ENCODE measurements at places on chromosomes 1 and 21.

DNA sequence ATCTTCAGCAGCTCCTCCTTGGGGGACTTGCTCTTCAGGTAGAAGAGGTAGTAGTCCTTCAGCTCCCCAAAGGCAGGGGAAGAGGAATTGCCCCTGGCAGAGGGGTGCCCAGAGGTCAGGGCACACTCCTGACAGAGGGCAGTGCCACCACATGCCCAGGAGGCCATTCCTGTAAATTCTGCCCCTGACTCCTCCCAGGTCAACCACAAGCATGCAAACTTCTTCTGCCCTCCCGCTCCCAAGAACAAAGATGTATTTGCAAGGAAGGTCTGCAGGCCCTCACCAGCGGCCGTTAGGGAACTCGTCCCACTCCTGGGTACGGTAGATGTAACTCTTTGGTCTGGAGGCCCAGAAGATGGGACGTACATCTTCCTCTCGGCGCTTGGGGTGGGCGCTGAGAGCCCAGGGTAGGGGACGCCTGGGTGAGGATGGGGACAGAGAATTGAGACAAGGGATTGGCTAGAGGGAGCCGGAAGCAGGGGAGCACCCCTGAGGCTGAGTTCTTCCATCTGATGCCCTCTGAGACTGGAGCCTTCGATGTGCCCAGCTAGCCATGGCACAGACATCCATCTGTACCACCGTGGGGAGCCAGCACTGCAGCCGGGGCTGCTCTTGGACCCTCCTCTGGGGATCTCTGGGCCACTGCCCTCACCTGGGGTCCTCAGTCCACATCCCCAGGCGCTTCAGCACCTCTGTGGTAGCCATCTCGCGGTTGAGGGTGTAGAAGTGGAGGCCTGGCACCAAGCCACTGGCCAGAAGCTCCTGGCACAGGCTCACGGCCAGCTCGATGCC lies 11.1 kb downstream of the MTHFR start:
- peaks cover 52% of the 10 kb centered on the region for H3K4me1 ChIP-seq
- no peak for DNase-seq
- H3K27me3 ChIP-seq, result no peaks in the 10 kb centered on the region
- H3K27ac ChIP-seq, result peak overlapping the region; percentile 57
- H3K4me3 ChIP-seq, result no peak overlapping the region

DNA sequence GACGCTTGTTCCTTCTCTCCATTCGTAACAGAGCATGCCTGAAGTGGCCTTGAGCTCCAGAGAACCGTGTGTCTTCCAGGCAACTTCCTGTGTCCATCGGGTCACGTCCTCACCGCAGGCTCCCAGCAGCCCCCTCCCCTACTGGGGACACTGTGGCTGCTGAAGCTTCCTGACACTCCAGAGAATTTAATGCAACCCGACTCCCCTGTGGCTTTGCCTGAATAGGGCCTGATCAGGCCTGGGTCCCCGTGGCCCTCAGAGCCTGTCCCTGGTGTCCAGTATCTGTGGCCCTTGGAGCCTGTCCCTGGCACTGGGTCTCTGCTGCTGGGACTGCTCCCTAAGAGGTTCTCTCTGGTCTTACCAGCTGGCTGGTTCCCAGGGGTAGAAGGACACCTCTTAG lies 219.7 kb upstream of the VAMP3 start:
- H3K4me1 ChIP-seq, result peaks cover 29% of the 10 kb centered on the region
- no peak overlapping the region for H3K4me3 ChIP-seq
- H3K27me3 ChIP-seq, result no peaks in the 10 kb centered on the region
- H3K27ac ChIP-seq, result no peak overlapping the region
- no peaks in the 10 kb centered on the region for H3K36me3 ChIP-seq
- DNase-seq, result no peak

DNA sequence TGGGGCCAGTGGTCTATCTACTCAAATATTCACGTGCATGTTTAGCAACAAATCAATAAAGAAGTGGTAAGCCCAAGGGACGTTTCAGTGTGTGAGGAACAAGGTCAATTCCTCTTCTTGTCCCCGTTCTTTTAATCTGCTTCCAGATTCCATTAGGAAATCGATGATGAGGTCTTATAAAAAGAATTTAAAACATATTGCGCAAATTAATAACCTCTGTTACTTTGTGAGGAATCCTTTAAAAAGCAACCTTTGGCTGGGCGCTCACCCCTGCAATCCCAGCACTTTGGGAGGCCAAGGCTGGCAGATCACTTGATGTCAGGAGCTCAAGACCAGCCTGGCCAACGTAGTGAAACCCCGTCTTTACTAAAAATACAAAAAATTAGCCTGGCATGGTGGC lies 113.0 kb upstream of the TMPRSS2 start:
- peaks cover 4% of the 10 kb centered on the region for H3K27me3 ChIP-seq
- H3K27ac ChIP-seq, result no peak overlapping the region
- peaks cover 25% of the 10 kb centered on the region for H3K4me1 ChIP-seq

DNA sequence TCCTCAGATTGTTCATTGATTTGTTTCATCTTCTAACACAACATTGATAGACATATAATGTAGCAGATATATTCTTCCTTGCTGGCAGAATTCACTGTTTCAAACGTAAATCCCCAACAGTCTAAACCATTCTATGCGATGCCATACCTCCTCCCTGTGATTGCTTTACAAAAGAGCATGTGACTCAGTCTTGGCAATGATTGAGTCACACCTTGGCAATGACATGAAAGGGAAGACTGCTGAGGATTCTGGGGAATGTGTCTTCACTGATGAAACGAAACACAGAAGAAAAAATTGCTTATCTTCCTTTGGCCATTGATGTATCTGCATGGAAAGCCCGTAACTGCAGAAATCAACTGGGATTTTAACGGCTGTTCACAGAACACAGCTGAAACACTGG lies 409.6 kb upstream of the ZRANB2 start:
- H3K4me3 ChIP-seq, result no peak overlapping the region
- H3K4me1 ChIP-seq, result no peaks in the 10 kb centered on the region
- peak; percentile 22 for DNase-seq
- no peaks in the 10 kb centered on the region for H3K36me3 ChIP-seq
- no peaks in the 10 kb centered on the region for H3K27me3 ChIP-seq

DNA sequence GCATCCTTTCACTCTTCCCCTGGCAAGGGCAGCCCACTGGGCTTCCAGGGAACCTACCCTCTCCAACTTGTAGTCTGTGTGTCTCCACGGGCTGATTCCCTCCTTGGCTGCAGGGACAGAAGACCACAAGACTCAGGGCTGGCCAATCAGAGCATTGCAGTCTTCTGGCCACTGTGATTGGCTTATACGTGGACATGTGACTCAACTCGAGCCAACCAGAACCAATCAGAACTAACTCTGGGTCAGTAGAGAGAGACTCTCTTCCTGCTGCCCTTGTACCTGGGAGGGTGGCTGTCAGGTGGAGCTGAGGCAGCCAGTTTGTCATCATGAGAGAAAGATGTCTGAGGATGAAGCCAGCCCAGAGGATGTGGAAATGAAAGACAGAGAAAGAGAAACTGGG lies 64.0 kb downstream of the DHRS3 start:
- no peak for DNase-seq

- H3K27me3 ChIP-seq, result peaks cover 35% of the 10 kb centered on the region
- H3K27ac ChIP-seq, result no peak overlapping the region
- DNase-seq, result peak; percentile 7
- H3K4me3 ChIP-seq, result no peak overlapping the region
- no peaks in the 10 kb centered on the region for H3K36me3 ChIP-seq
Measured at GRCh38 chr1:110672001-110672752, 2.6 kb downstream of the KCNA3 start.

GRCh38 chr1:184820218-184820750 lies 65.6 kb upstream of the EDEM3 start:
- H3K4me1 ChIP-seq, result peaks cover 36% of the 10 kb centered on the region
- DNase-seq, result peak; percentile 63
- H3K36me3 ChIP-seq, result peaks cover 22% of the 10 kb centered on the region
- no peak overlapping the region for H3K4me3 ChIP-seq
- no peaks in the 10 kb centered on the region for H3K27me3 ChIP-seq
- H3K27ac ChIP-seq, result peak overlapping the region; percentile 65

- H3K36me3 ChIP-seq, result peaks cover 3% of the 10 kb centered on the region
- H3K4me3 ChIP-seq, result peak overlapping the region; percentile 86
- H3K27ac ChIP-seq, result peak overlapping the region; percentile 99
Measured at GRCh38 chr1:171743081-171743870, 1.4 kb upstream of the VAMP4 start.

DNA sequence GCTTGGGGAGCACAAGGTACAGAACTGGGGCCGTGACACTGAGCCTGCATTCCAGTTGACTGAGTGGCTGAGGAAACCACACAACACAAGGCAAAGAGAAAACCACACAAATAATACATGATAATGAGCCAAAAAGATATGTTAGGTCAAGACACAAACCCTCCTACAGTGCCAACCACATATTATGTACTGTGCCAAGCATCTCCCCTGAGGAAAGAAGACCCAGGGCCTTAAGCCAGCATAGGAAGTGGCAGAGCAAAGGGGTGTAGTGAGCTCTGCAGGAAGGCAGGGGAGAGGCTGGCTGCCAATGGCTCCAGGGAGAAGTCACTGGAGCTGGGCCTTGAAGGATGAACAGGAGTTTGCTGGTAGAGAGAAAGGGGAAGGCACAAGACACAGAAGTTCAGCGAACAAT lies 28.2 kb downstream of the CTNNBIP1 start:
- no peak for DNase-seq
- peak overlapping the region; percentile 65 for H3K27ac ChIP-seq
- no peaks in the 10 kb centered on the region for H3K27me3 ChIP-seq
- no peak overlapping the region for H3K4me3 ChIP-seq
- peaks cover 17% of the 10 kb centered on the region for H3K36me3 ChIP-seq
- H3K4me1 ChIP-seq, result peaks cover 62% of the 10 kb centered on the region

DNA sequence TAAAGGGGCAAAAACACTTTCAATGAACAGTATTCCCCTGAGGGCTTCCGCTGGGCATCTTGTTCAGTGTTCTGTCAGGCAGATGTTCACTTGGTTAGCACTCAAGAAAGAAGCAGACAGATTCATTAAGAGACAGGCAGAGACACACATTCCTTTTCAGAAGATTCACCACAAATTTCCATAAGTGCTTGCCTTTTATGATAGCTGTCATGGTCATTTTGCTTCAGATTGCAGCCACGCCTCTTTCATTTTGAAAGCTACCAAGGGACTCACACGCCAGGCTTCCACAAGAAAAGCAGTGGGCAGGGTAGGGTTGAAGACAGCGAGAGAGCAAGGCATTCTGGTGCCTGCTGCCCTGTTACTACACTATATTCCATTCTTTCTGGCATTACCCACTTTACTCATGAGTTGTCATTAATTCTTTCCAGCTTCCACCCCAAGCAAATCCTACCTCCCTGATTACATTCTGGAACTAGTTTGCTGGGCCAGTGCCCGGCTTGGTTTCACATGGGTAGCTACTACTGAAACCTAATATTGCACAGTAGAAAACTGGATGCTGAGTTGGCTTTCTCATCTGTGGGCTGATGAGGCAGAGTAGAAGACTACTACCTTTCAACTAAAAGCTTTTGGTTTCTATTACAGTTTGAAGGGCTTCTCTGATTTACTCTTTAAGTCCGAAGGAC lies 91.2 kb upstream of the COL24A1 start:
- DNase-seq, result peak; percentile 50
- no peak overlapping the region for H3K4me3 ChIP-seq
- no peaks in the 10 kb centered on the region for H3K27me3 ChIP-seq
- no peak overlapping the region for H3K27ac ChIP-seq

DNA sequence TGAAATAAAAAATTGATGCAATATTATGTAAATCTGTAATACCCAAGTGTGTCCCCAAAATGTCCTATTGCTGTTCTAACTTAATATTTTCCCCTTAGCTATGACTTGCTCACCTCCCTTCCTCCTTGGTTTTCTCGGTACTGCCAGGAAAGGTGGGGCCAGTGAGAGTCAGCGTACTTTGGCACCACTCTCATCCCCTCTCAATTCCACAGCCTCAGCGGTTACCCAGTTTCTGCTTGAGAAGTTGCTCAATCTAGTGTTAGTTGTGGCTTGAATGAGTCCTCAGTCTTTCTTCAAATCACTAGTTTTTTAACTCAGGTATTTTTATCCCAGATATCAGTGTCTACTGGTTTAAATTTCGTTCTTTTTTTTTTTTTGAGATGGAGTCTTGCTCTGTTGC lies 32.3 kb downstream of the BCAS2 start:
- H3K4me1 ChIP-seq, result no peaks in the 10 kb centered on the region
- no peaks in the 10 kb centered on the region for H3K27me3 ChIP-seq
- H3K4me3 ChIP-seq, result no peak overlapping the region
- H3K27ac ChIP-seq, result no peak overlapping the region
- H3K36me3 ChIP-seq, result no peaks in the 10 kb centered on the region

DNA sequence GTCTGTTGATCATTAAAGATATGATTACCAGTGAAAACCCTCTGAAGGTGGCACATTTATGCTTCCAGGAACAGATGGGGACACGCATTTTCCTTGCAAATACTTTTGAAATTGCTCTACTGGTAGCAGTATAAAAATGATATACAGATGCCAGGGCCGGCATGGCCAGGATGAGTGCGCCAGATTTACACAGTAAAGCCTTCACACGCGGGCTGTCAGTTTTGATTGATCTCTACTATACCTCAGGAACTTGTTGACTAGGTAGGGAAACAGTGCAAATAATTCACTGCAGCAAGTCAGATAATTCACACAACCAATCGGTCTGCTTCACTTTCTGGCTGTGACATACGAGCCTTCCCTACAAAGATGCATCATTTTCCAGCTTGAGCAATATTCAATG lies 123.2 kb upstream of the BARHL2 start:
- no peak for DNase-seq
- peaks cover 10% of the 10 kb centered on the region for H3K4me1 ChIP-seq
- H3K4me3 ChIP-seq, result no peak overlapping the region
- H3K36me3 ChIP-seq, result no peaks in the 10 kb centered on the region
- H3K27me3 ChIP-seq, result peaks cover 74% of the 10 kb centered on the region

GRCh38 chr1:43034778-43035177 lies 76.1 kb upstream of the SLC2A1 start:
- DNase-seq, result no peak
- H3K27me3 ChIP-seq, result no peaks in the 10 kb centered on the region
- H3K27ac ChIP-seq, result no peak overlapping the region
- H3K36me3 ChIP-seq, result no peaks in the 10 kb centered on the region
- no peak overlapping the region for H3K4me3 ChIP-seq
- H3K4me1 ChIP-seq, result no peaks in the 10 kb centered on the region

GRCh38 chr1:185696422-185697150 lies 37.6 kb upstream of the HMCN1 start:
- H3K4me3 ChIP-seq, result no peak overlapping the region
- no peak overlapping the region for H3K27ac ChIP-seq
- no peaks in the 10 kb centered on the region for H3K36me3 ChIP-seq
- H3K27me3 ChIP-seq, result no peaks in the 10 kb centered on the region

DNA sequence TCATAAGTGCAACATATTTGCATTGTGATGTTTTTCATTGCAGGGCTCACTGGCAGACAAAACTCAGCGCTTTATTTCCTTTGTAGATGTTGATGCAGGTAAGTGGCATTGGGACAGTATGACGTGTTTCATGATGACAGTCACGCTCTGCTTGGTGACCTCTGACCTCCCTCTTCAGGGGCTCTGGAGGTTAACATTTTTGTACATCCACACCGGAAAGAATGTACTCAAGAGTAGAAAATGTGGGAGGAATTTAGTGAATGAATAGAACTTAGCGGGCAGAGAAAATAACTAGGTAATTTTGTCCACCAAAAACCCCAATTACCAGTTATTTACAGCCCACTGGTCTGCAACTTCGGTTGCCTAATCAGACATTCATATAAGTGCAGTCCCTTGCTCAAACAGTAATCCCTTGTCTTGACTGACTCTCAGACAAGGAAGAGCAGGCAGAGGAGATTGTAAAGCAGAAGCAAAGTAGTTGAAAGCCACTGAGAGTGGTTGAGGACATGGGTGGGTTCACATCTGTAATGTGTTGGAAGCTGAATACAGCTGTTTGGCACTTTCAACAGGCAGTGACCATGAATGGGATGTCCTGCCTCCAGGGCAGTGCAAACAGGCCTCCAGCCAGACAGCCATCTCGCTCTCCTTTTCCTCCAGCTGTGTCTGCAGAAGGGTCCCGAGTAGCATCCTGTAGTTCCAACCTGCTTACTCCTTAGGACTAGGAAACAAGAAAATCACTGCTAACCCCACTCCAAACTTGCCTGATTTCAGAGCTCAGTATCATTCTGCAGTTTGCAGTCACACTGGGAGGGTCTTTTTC lies 188.9 kb downstream of the NRIP1 start:
- no peaks in the 10 kb centered on the region for H3K27me3 ChIP-seq
- no peaks in the 10 kb centered on the region for H3K36me3 ChIP-seq
- H3K4me1 ChIP-seq, result peaks cover 10% of the 10 kb centered on the region
- H3K4me3 ChIP-seq, result no peak overlapping the region

Measured in muscle of leg (tissue), 16 donors.